ENCODE measurements at places on chromosomes 2 and 18.
A peak's percentile ranks its signal among the peaks of the same experiment; 100 is the strongest.

DNA sequence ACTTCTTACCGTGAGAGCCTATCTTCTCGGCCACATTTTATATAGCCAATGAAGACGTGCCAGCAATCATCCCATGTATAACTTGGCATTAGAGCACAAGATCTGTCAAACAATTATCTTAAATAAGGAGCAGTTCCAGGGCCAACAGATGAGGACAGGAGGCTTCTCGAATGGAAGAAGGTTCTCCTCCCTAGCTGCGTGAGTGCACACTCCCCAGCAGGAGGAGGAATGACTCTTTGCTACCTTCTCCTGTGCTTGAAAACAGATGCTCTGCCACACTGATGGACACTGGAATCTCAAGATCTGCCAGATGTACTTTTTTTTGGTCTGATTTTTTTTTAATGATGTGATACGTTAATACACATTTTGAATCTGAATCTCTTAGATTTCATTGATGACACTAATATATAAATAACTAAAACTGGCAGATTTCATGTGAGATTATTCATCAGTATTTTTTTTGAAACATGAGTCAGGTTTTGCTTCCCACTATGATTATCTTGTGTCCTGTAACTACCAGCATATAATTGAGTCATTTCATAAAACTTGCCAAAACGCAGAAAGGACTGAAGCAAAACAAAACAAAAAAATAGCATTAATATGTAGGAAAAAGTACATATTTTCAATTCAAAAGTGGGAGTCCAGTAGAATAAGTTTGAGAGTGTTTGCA, 626 bp upstream of the VIT start:
- peak; percentile 78 for DNase-seq

- DNase-seq, result peak; percentile 31
Measured at GRCh38 chr18:80159713-80160636, 50.9 kb downstream of the ADNP2 start.

DNA sequence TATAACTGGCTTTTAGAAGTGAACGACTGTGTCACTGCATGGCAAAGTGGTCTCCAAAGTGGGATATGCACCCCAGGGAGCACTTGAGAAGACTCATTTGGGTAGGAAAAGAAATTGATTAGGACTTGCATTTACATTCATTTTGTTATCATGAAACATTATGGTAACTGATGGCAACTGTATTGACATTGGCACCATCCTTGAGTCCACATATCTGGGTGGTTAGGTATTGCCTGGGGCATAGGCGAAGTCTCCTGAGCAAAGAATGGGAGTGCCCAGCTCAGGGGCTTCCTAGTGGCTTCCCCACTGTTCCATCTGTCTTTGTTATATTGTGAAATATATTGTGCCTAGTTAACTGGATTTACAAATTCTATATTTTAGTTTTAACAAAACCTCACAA, 29.2 kb downstream of the SPATS2L start:
- no peak for DNase-seq

GRCh38 chr2:65622499-65622898, 190.1 kb upstream of the SPRED2 start:
- no peak for DNase-seq

DNA sequence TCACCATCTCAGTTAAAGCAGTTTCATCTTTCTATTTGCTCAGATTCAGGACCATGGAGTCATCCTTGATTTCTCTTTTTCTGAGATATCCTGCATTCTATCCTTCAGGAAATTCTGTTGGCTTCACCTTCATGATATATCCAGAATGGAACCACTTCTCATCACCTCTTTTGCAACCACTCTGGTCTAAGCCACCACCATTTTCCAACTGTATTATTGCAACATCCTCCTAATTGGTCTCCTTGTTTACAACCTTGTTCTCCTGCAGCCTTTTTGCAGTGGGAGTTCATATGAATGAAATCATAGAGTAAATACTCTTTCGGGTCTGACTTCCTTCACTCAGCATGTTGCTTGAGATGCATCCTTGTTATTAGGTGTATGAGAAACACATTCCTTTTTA, 3.4 kb upstream of the EFEMP1 start:
- no peak for DNase-seq

DNA sequence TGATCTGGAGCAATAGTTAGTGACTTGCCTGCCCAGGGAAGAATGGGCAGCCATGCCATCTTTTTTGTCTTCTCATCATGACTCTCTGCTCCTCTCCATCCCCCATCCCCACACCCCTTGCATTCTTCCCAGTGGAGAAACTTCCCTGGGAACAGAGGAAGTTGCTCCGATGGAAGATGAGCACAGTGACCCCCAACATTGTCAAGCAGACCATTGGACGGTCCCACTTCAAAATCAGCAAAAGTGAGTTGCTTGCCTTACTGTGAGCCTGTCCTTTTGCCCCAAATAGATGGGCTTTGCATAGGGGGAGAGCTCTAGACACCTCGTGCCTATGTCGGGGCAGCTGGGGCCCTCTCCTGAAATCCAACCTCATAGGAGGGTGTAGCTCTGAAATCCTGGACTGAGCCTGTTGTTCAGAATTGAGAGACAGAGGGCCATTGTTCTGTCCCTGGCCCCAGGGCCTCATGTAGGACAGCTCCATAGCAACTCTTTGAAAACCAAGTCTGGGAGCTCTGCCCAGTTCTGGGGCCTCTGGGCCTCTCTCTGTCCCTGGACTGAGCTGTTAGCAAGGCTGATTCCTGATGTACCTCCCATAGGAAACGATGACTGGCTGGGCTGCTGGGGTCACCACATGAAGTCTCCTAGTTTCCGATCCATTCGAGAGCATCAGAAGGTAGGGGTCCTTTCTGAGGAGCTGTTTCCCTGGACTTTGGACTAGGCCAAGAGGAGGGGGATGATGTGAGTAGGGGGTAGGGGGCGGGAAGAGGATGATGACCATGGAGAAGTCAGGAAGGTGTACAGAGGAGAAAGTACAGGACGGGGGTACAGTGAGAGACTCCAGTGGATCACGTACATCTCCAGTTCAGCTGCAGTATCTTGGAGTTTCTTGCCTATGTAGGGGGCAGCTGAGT, 35.2 kb downstream of the TTLL4 start:
- DNase-seq, result peak; percentile 69

DNA sequence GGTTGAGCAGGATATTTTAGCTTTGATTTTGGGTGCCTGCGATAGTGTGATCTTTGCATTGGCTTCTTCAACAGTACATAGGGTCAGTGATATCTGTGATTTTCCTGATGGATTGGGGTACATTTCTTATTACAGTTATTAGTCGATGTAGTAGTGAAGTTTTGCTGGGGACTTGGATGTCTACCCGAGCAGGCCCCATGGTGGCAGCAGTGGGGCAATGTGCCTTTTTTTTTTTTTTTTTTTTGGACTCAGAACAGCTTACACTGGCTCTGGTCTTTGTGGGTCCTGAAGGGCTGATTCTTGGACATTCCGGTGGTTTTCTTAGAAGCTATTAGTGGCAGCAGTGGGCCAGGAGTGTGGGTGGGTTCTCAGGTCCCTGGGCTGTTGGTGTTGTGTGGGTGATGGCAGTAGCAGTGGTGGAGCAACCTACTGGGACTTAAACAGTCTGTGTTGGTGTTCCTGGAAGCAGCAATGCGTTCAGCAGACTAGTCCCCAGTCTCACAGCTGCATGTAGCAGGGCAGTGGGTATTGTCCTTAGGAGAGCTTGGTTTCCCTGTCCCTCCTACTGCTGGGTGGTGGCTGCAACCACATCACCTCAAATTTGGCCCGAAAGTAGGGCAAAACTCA, 53.7 kb upstream of the SLC4A10 start:
- peak; percentile 2 for DNase-seq

All from iris pigment epithelial cell (primary cell).